Activated CD8-positive, alpha-beta memory T cell treated with anti-CD3 and anti-CD28 coated beads, Interleukin-2, amount 10 ng/mL, durations not matched to agents 7 days and 5 days (primary cell): ENCODE measurements at places on chromosomes 1 and 21. TPM values are rescaled to one million over a fixed set of nuclear protein-coding genes. Genes with fewer than 3 reads are reported as not detected.

Gene MOB3C
- total RNA-seq, result 20.7 TPM

Gene CFAP107
- not detected for total RNA-seq

Gene SPRR2B
- total RNA-seq, result not detected

GRCh38 chr1:234396871-234397270 is 23.6 kb downstream of the COA6 start:
- DNase-seq, result no peak

GRCh38 chr1:80837066-80837465 is 963.7 kb upstream of the ADGRL2 start:
- no peak for DNase-seq

DNA sequence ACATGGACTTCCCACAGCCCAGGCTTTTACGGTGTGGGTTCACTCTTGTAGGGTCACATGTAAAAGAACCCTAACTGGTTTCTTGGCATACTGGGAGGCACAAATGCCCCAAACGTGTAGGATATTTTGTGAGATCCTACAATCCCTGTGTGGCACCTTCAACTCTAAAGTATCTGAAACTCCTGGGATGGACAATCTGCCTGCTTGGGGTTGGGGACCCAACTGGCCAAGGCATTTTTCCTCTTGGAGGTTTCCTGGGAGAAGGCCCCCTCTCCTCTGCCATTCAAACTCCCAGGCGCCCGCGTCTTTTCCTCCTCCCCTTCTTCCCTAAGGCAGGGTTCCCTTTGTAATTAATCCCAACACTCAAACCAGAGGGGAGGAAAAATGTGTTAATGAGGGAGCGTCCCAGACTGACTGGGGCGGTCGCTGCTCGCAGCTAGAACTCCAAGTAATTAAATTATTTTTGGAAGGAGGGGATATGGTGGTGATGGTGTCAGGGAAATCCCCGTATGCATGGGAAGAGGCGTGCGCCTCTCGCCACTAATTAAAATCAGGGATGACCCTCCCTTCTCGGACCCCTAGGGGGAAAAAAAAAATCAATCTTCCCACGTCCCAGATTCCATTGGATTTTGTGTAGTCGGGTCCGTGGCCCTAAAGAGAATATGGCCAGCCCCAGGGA is 681 bp upstream of the VANGL2 start:
- DNase-seq, result peak; percentile 31
